ENCODE measurements at places on chromosomes 4 and X.

DNA sequence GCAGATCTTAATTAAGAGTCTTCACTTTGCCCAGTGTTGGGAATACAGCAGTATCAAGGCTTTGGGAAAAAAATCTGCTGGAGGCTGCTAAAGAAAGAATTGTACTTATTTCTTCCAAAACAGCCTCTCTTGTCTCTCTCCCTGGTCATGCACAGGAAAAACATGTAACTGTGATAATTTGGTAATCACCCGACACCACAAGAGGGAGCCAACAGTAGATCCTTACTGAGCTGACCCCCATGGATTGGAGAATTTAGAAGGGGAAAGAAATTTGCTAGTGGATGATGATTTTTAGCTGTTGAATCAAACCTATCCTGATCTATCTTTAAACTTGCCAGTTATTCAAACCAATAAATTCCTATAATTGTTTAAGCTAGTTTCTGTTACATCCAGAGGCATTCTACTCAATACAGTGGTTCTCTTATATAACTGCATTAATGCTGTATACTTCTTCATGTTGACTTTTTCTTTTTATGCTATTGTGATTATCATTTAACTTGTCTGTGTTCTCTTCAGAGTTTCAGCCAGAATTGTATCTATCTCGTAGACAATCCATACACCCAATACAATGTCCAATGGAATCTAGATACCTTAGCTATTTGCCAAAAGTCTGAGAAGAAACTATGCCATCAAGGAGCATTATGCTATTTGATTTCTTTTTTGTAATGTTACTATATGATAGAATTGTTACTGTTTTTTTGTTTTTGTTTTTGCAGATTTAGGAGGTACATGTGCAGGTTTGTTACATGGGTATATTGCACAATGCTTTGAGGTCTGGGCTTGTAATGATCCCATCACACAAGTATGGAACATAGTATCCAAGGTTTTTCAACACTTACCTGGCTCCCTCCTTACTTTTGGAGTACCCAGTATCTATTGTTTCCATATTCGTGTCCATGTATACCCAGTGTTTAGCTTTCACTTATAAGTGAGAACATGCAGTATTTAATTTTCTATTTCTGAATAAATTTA is 31.3 kb upstream of the ARHGEF38 start:
- no peak for DNase-seq

DNA sequence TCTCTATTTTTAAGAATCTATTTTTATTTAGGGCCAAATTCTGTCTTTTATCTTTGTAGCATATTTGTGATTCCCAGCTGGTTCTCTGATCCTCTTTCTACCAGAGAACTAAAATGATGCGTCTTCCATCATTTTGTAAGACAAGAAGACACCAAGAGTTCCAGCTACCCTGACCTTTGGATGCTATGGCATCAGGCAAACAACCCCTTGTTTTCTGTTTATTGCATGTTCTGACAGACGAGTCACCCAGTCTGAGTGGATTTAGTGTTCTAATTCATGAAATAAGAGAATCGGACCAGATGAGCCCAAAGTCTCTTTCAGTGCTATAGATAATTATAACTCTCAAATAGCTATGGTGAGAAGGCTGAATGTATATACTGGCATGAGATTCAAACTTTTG is 69.7 kb downstream of the ZFYVE28 start:
- DNase-seq: no peak

- DNase-seq: no peak
Measured at GRCh38 chr4:14008494-14008893, 381.0 kb upstream of the BOD1L1 start.

DNA sequence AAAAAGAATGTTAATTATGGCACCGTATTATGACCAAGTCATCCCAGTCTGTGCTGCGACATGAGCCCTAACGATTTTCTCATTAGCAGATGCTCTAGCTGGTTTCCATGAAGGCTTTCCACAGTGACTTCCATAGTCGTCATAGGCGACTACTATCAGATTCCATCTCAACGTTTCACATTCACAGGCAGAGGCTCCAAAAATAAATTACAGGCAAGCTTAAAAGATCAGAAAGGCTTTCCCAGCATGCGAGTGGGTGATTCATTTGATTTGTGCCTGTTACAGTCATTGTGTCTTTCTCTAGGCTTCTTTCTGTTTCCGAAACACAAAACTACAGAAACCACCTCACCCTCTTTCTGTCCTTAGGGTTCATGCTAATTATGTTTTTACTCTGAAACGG is 43.2 kb downstream of the PALLD start:
- no peak for DNase-seq

DNA sequence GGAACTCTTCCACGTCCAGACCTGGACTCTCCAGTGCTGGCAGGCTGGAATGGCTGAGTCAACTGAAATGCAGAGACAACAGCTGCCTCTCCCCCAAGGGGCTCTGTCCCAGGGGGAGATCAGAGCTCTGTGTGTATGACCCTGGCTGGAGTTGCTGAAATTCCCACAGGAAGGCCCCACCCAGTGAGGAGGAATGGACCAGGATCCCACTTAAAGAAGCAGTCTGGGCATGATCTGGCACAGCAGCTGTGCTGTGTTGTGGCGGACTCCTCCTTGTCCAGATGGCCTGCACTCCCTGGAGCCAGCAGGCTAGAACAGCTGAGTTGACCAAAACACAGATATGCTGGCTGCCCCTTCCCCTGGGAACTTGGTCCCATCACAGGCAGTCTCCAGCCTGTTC is 25.4 kb downstream of the C4orf17 start:
- peak; percentile 61 for DNase-seq

DNA sequence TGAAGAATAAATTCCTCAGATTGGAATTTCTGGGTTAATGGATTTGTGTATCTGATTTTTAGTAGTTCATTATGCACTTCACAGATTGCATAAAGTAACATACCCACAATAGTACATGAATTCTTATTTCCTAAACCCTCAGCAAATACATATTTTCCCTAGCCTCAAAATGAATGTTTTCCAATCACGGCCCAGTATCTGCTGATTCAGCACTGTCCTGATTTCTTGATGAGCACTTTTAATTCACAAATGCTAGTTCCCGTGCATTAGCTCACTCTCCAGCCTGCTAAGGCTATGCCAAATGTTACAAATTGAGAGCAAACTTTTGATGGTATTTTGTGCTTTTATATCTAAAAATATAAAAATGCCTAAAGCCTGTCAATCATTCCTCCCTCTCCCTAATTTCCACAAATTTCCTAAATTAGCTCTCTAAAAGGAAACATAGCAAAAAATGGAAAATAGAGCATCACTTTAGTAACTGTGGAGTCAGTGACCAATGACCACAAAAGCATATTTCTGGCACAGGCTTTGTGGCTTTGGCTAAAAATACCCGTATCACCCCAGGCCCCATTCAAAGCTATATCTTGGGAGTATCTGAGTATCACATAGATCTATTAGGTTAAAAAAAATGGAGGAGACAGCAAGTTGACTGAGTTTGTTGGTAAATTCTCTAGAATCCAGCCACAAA is 75.5 kb downstream of the NAF1 start:
- no peak for DNase-seq

DNA sequence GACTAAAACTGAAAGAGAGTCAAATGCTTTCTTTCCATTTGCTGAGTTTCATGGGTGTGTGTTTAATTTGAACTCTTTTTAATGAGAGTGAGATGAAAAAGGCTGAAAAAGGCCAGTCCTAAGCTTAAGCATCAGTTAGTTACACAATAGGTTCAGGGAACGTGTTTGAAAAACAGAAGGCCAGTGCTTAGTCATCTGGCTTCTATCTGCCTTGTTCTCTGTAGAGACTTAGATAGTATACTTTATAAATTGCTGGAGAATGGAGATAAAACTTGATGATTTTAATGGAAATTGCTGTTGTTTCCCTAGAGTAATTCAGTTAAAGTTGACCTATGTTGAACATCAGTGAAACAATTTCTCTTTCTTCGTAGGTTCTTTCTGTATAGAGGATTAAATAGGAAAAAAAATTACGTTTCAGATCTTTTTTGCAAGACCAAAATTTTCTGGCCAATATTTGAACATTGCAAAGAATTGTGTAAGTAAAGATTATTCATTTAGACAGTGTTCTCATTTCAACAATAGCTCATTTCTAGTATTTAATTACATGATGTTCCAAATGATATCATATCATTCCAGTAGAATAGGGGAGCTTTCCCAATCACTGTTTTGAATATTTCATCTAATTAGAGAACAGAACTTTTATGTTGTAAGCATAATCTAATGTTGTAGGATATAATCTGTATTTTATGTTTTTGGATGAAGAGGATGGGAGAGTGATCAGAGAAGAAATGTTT is 1088.8 kb downstream of the ADGRL3 start:
- DNase-seq: no peak

GRCh38 chr4:77820649-77821561 is 1.7 kb upstream of the CNOT6L start:
- no peak for DNase-seq

GRCh38 chr4:82777857-82778525 is 20.6 kb downstream of the SCD5 start:
- DNase-seq: no peak

- DNase-seq: no peak
Measured at GRCh38 chrX:149036086-149036485, 469.0 kb downstream of the IDS start.

- no peak for DNase-seq
Measured at GRCh38 chrX:67546496-67547423, 2.9 kb downstream of the AR start.

GRCh38 chr4:52107336-52107735 is 56.2 kb downstream of the SPATA18 start:
- no peak for DNase-seq

GRCh38 chr4:185128272-185129119 is 14.6 kb upstream of the SLC25A4 start:
- DNase-seq: no peak

DNA sequence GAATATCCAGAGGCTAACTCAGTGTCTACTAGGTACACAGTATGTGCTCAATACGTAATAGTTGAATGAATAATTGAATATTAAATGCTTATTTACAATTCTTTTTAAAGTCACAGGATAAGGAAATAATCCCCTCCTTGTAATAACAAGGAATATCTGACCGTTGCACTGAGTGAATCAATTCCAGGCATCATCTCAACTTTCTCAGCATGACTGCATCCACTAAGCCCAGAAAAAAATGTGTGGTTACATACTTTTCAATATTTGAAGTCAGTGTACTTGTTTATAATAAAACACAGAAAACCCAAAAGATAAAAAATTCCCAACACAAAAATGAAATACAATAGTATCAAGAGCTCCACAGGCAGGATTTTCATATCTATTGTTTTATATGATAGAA is 105.4 kb downstream of the TMEM144 start:
- no peak for DNase-seq

GRCh38 chr4:56641494-56642051 is 39.5 kb downstream of the HOPX start:
- no peak for DNase-seq

- DNase-seq: no peak
Measured at GRCh38 chrX:18010253-18010652, 149.2 kb upstream of the RAI2 start.

DNA sequence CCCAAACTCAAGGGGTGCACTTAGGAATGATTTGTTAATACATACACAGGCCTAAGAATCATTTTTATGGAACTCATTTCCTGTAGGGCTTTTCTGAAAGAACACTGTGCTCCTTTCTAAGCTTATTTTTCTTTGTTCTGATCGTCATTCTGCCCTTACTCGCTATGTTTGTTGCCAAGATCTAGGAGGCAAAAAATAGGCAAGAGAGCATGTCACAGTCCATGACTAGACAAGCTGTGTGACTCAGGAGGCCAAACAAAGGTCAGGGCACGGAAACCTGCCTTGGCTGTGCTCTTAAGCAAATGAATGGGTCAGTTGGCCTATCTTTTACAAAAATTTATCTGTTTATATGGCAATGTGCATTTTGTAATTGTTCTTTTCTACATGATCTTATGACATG is 42.5 kb upstream of the C1GALT1C1 start:
- DNase-seq: no peak

DNA sequence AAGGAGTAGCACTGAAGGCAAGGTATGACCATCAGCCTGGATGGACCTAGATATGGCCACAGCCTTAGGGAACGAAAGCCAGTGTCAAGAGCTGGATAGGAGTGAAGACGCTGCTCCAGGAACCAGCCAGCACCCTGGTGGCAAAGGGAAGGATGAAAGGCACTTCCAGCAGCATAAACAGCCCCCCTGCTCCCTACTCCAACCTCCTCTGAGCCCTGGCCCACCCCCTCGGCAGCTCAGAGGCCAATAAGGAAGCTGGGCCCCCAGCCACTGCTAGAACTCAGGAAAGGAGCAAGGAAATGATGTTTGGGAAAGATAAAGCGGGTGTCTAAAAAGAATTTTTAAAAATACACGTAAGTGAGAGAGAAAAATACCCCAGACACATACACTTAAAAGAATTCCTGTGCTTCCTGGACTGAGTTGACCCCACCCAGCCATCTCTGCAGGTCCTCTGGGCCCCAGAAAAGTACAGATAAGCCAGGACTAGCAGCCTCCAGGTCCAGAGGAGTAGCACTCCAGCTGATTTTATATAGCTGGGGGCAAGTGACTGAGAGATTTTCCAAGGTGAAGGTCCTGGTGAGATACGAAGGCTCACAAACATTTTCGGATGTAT is 170.4 kb downstream of the SHROOM4 start:
- DNase-seq: no peak

GRCh38 chrX:21725916-21726315 is 32.0 kb downstream of the SMPX start:
- DNase-seq: no peak

DNA sequence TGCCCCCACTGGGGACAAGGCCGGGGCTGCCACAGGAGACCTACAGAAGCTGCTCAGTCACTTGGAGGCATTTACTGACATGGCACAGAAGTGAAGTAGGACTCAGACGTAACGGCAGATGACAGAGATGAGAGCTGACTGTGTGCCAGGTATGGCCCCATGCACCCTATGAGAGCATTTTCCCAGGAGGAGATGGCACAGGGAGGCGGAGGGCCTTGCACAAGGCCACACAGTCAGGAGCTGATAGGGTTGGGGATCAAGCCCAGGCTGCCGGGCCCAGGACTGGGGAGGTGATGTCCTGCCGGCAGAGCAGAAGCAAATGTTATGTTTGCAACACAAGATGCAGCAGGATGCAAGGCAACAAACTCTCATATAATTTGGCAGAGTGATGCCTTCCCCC is 34.1 kb downstream of the NAT8L start:
- DNase-seq: no peak

- DNase-seq: no peak
Measured at GRCh38 chr4:107853444-107854355, 29.0 kb downstream of the SGMS2 start.

GRCh38 chr4:150308824-150309472 is 230.7 kb downstream of the DCLK2 start:
- no peak for DNase-seq
